ENCODE measurements at places on chromosomes 5 and 9.

DNA sequence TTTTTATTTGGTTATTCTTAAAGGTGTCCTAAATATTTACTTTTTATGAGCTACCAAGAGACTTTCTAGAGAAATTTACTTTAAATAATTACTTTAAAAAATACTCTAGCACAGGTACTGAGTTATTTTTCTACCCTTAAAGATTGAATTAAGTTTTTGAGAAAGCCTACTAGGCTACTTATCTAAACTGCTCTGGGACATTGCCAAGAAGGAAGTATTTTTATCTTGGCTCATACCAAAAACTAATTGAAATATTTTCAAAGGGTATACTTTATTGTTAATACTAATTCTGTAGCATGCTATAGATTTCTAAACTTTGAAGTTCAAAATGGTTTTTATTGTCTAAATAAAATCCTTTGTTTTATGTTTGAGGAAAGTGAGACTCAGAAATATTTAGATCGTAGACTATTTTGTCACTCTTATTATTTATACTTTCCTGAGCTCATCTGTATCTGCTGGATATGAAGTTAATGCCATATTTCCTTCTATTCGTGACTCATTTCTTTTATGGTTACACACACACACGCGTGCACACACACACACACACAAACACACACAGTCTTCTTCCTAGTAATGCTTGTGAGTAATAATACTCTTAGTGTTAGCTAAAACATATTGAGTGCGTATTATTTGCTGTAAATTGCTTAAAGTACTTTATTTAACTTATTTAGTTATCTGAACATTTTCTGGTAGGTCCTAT lies 89.5 kb downstream of the MAN2A1 start:
- DNase-seq = no peak

- DNase-seq = no peak
Measured at GRCh38 chr9:13095056-13095455, 184.4 kb downstream of the MPDZ start.

DNA sequence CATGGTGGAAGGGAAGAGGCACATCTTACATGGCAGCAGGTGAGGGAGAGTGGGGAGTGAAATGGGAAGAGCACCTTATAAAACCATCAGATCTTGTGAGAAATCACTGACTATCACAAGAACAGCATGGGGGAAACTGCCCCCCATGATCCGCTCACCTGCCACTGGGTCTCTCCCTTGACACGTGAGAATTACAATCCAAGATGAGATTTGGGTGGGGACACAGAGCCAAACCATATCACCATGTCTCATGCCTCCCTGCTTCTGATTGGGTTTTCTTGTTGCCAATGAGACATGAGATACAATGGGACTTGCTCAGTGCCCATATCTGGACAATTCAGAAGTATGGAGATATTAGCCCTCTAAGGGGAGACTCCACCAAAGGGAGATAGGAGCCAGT lies 97.4 kb downstream of the TARS1 start:
- DNase-seq = no peak

DNA sequence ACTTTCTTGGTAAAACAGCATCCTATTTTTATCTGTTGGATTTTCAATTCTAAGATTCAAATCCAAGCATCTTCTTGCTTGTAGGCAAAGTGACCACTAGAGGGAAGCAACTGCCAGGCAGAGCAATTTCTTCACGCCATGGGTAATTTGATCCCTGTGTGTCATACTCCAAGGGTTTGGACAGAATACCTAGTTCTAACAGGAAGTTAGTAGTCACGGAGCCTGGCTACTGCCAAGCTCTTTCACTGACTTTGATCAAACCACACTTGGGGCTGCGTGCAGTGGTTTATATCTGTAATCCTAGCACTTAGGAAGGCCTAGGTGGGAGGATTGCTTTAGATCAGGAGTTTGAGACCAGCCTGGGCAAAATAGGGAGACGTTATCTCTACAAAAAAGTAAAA lies 473.6 kb upstream of the TNC start:
- peak; percentile 28 for DNase-seq
